ENCODE measurements at places on chromosomes 4 and X.
A peak's percentile ranks its signal among the peaks of the same experiment; 100 is the strongest.

GRCh38 chr4:88865466-88865865 lies 167.8 kb upstream of the NAP1L5 start:
- DNase-seq, result no peak

GRCh38 chrX:115023139-115023538 lies 5.7 kb upstream of the IL13RA2 start:
- DNase-seq, result no peak

DNA sequence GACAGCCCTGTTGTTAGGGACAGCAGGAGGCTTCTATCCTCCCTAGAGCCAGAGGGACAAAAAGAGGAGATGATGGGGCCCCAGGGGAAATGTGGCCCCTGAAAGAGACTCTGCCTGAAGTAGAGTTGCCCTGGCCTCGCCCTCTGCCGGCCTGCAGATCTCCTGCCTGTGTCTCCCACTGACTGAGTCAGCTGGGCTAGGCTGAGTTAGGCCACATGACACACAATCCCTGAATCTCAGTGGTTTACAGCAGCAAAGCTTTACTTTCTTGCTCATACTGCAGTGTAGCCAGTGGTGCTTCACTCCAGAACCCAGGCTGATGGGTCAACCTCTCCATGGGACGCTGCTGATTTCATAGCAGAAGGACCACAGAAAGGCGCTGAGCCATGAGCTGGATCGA lies 23.5 kb downstream of the DRD5 start:
- DNase-seq, result no peak

- DNase-seq, result peak; percentile 20
Measured at GRCh38 chr4:183098723-183099536, at the start of gene WWC2. Gene WWC2 (plus strand): TSS chr4:183099257. CDS start chr4:183099492, 235 bp downstream.

DNA sequence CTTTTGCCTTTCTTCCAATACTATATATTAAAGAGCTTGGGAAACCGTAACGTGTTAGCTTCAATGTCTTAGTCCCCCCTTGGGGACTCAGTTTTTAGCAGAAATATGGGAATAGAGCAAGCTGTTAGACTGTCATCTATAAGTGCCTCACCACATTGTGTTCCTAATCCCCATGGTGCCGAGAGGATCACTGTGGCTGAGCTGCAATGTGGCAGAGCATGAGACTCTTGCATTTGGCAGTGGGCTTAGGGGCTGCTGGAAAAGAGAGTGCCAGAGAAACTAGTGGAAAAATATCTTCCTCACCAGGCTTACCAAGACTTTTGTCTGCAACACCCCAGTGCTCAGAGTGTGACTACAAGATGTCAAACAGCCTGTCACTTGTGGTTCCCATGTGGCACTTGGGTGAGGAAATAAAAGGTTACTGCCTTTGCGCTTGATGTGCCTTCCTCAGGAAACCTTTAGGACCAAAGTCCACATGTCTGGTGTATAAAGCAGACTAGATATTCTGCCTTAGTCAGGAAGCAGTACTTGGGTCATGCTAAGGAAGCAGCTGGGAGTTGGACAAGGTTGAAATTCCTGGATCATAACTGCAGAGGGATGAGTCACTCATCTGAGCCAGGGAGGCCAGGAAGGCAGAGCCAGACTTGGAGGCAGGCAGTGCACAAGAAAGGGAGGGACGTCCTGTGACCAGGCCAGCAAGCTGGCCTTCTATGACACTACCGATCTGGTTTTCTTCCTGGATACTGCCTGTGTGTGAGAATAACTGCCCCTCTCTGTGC lies 9.7 kb upstream of the MAGEA4 start:
- no peak for DNase-seq

- DNase-seq, result no peak
Measured at GRCh38 chr4:108398316-108398715, 222.1 kb upstream of the RPL34 start.

GRCh38 chr4:6873291-6873690 lies 36.3 kb upstream of the TBC1D14 start:
- DNase-seq, result no peak

GRCh38 chrX:48816014-48816810 lies 10.1 kb upstream of the ERAS start:
- no peak for DNase-seq

GRCh38 chr4:176230836-176231235 lies 35.5 kb upstream of the SPATA4 start:
- DNase-seq, result no peak

DNA sequence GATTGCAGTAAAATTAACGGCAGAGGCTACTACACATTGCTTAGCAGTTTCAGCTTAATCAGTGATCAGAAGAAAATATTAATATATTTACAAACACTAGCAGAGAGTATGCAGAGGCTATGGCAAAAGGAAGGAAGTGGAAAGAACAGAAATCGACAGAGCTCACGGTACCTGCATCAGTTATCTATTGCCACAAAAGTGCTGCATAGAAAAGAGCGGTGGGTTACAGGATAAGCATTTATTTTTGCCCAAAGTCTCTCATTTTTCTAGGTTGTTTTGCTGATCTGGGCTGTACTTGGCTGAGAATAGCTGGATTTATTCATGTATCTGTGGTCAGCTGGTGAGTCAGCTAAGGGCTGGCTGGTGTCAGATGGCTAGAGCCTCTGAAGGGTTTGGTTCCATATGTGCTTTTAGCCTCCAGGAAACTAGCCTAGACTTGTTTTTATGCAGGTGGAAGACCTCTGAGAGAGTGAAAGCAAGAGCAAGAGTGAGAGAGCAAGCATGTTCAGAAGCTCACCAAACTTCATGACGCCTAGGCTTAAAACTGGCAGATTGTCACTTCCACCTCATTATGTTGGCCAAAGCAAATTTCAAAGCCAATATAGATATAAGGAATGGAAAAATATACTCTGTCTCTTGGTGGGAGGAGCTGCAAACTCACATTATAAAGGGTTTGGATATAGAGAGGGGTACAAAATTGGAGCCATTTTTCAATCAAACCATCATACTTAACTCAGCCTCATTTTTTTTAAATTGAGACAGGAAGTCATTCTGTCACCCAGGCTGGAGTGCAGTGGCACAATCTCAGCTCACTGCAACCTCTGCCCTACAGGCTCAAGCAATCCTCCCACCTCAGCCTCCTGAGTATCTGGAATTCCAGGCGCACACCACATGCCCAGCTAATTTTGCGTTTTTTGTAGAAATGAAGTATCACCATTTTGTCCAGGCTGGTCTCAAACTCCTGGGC lies 153.2 kb upstream of the RPL34 start:
- DNase-seq, result peak; percentile 26

DNA sequence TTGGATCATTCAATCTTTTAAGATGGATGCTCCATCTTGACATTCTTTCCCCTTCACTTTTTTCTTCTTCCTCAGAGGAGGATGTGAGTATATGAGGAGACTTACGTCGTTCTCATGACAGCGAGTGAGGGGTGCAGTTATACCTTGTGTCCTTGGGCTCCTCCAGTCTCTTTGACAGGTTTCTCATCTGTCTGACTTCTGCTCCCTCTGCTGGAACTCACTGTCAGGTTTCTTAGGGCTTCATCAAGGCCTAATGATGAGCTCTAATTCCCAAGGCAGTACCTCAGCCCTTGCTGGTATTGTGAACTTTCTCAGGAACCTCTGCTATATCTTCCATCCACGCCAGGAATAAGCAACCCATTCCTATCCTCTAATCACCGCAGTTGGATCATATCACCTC lies 237.8 kb upstream of the ADGRL3 start:
- no peak for DNase-seq

DNA sequence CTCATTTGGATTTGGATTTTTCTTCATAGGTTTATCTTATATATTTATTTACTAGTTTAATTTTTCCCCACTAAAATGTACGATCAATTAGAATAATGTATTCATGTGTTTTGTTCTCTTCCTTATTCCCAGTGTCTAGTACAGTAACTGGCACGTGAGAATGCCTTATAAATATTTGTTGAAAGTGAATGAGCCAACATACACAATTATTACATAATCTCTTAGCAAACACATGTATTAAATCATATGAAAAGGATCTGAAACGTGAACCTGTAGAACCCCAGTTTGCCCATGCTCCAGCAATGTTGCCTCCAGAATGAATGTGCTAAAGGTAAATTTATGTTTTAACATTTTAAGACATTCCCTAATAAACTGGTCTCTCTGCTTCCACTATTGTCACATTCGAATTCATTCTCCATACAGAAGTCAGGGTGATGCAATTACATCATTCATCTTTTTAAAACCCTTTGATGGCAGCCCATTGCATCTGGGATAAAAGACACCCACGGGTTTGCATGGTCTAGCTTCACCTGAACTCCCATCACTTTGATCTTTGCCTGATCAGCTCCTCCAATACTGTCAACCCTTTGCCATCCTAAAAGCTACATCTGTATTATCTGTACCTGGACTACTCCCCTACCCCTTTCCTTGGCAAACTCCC lies 30.7 kb upstream of the AREG start:
- DNase-seq, result no peak

DNA sequence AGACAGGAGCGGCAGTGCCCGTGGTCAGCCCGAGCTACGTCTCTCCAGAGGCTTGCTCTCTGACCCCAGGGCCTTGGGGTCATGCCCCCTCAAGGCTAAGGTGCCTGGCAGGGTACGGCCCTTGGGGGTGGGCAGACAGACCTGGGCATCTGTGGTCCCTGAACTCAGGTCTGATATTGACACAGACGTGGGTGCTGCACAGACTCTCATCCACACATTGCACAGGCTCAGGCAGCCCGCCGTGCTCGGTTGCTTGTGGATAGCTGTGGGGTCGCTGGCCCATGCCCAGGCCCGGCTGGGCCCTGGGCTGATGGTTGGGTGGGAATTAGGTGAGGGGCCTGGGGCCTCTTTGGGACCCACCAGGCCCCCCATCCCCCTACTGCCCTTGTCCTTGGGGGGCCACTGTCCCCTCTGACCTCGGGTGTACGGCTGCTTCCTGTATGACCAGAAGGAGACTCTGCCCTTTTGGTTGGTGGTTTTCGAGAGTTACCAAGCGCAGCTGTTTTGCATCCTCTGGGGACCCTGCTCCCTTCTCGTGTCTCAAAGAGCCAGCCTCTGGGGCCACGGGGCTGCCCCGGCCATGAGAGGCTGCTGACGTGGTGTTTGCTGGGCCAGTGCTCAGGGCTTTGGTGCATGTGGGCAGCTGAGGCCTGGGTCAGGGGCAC lies 10.1 kb downstream of the FGFRL1 start:
- DNase-seq, result no peak

DNA sequence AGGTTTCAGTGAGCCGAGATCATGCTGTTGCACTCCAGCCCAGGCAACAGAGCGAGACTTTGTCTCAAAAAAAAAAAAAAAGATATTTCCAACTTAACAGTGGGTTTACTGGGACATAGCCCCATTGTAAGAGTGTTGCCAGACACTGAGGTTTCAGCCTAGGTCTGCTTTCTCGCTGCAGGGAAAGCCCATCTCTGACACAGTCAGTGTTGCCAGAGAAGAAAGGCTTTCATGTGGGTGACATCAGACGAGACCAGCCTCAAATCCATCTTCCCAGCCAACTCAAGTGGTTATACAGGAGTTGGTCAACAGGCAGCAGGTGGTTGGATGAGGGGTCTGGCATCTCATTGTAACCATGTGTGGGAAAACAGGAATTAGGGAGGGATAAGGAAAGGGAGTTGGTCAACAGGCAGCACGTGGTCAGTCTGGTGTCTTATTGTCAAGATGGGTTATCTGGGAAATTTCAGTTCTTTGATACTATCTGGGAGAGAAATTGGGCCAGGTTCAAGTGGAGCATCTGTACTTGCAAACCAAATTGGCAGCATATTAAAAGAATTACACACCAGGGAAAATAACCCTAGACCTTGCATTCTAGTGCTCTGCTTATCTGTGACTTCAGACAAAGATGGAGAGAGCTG lies 41.1 kb downstream of the NELFA start:
- DNase-seq, result no peak

GRCh38 chr4:96729641-96730040 lies 889.7 kb downstream of the PDHA2 start:
- no peak for DNase-seq

DNA sequence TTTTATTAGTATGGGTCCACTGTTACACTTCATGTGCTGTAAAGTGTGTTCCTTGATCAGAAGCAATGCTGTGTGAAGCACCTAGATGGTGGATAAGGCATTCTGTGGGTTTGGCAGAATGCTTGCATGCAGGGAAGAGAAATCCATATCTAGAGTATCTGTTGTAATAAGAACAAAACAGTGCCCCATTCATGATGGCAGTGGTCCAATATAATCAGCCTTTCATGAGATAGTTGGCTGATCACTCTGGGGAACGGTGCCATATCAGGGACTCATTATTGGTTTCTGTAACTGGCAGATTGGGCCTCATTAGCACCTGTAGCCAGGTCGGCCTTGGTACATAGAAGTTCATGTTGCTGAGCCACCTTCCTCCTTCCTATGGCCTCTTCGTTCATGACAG lies 28.7 kb downstream of the STIM2 start:
- no peak for DNase-seq

GRCh38 chr4:169121861-169122382 lies 111.9 kb upstream of the CBR4 start:
- no peak for DNase-seq
